ENCODE measurements at places on chromosomes 3 and 15.

GRCh38 chr3:188557235-188557634 is 403.3 kb downstream of the LPP start:
- DNase-seq = no peak

GRCh38 chr3:155496206-155496605 is 202.7 kb upstream of the STRIT1 start:
- DNase-seq = no peak

DNA sequence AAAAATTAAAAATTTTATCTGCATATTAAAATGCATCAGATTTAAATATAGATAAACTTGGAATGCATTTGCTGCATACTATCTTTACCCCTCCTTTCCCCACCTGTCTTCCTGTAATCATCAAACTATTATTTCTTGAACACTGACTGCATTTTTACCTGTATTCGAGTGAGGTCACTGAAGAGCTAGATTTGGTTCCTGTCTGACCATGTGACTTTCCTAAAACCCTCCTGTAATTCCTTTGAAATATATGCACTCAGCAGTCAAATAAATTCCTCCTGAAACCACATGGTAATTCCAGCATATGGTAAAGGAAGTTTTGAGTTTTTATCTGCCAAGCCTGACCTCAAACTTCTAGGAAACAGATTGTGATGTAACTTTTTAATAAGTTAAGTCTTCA is 445.6 kb upstream of the FRG2C start:
- DNase-seq = no peak

DNA sequence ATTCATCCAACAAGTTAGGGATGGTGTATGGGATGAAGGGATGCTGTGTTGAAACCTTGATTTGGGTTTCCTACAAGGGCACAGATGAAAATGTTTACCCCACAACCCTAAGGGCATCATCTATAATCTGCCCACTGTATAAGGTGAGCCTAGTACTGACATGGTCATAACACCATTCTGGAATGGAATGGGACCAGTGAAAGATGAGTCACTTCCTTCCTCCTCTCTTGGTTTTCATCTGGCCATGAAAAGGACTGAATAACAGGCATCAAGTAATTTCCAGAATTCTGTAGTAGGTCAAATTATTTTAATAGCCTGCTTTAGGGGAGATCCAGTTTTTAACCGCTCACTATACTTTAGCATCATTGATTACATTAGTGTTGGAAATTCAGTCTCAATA is 538.6 kb downstream of the NR2F2 start:
- DNase-seq = no peak

- no peak for DNase-seq
Measured at GRCh38 chr3:324423-324822, 127.9 kb downstream of the CHL1 start.

DNA sequence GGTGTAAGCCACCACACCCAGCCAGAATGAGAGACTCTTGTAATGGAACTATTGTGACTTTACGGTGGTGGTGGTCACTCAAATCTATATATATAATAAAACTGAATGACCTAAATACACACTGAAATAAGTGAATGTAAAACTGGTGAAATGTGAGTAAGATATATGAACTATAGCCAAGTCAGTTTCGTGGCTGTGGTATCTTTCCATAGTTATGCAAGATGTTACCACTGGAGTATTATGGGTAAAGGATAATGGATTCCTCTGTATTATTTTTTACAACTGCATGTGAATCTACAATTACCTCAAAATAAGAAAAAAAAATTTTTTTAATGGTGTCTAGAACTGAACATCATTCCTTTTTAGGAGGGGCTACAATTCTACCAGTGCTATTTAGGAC is 21.9 kb downstream of the PIK3CB start:
- no peak for DNase-seq

- DNase-seq = no peak
Measured at GRCh38 chr3:158489181-158489580, 81.8 kb upstream of the MLF1 start.

GRCh38 chr15:67024314-67024997 is 40.9 kb upstream of the SMAD3 start:
- no peak for DNase-seq

- no peak for DNase-seq
Measured at GRCh38 chr3:61574854-61575253, 13.5 kb downstream of the PTPRG start.

DNA sequence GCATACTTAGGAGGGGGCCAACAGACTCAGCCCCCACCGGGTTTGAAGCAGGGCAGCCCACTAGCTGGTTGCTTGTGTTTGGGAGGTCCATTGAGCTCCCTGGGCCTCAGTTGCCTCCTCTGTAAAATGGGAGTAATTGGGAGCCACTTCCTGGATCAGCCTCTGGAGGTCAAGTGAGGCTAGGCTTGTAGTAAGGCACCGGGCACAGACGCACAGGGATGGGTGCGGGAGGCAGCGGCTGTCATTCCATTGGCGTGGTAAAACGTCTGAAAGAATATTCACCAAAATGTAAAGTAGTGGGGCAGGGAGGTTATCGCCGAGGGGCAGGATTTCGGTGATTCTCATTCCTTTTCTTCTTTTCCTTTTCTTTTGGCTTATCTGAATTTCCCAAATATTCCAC is 64.6 kb downstream of the TLE3 start:
- DNase-seq = no peak

GRCh38 chr3:186218421-186218820 is 109.5 kb upstream of the ETV5 start:
- DNase-seq = no peak

DNA sequence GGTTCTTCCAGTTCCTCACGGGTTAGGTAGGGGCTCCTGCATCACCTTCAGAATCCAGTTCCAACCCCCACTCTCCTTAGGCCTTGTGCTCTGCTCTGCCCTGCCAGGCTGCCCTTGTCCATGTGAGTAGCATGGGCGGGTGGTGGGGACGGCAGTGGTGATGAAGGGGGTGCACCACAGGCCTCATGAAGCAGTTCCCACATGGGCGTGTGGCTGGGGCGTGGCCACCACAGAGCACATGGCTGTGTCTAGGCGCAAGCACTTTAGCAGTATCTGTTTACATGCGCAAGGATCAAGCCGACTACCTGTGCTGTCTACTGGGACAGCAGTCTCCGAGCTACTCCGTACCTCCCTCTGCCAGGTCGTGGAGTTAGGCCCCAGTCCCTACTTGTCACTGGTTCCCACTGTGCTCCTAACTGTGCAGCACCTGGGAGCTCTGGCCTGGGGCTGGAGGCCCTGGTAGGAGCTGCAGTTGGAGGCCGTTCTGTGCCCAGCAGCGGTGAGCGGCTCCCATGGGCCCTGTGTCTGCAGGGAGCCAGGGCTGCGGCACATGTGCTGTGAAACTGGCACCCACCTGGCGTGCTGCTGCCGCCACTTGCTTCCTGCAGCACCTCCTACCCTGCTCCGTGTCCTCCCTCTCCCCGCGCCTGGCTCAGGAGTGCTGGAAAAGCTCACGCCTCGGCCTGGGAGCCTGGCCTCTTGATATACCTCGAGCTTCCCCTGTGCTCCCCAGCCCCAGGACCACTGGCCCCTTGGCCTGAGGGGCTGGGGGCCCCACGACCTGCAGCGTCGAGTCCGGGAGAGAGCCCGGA is 53.5 kb downstream of the PLXNA1 start:
- DNase-seq = no peak

GRCh38 chr3:157379525-157380140 is 57.0 kb upstream of the PTX3 start:
- DNase-seq = no peak

DNA sequence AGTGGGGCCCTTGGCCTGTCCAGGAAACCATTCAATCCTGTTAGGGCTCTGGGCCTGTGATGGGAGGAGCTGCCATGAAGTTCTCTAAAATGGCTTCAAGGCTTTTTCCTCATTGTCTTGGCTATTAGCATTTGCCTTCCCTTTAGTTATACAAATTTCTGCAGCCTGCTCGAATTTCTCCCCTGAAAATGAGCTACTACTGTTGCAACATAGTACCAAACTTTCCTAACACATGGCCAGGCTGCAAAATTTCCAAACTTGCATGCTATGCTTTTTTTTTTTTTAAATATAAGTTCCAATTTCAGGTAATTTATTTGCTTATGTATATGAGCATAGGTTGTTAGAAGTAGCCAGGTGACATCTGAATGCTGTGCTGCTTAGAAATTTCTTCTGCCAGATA is 560.8 kb upstream of the TBL1XR1 start:
- no peak for DNase-seq
